ENCODE measurements at places on chromosomes 4 and X.

DNA sequence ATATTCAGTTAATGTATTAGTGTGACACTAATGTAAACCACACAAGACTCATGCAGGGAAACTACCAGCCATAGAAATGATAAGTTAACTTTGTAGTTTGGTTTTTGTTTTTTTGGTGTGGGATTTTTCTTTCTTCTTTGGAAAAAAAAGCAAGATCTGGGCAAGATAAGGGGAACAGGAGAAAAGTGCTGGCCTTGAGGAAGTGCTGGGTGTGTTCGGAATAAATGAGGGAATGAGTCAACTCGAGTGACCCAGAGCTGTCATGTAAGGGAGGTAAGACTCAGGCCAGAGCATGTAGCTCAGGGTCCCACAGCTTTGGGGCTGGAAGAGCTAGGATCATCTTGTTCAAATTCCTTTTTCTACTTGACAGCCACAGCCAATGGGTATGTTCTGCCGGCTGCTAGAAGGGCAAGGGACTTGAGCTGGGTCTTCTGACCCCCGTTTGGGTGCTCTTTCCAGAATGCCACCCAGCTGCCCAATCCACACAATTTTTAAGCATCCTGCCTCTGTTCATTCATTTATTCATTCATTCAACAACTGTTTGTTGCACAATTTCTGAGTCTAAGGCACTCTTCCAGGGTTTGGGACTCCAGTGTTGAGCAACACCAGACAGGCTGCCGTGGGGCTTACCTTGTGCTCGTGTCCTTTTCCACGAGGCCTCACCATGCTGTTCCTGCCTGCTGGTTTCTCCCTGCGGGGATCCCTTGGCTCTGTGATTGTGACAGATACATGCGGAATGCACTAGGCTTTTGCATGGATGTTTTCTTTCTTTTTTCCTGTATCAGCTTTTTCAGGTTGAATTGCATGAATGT is 54.5 kb downstream of the CLDN34 start:
- no peak for DNase-seq

- no peak for DNase-seq
Observed at GRCh38 chrX:116142976-116143375, 27.6 kb upstream of the AGTR2 start.

GRCh38 chr4:24489870-24490269 is 94.5 kb downstream of the DHX15 start:
- DNase-seq: no peak

- DNase-seq: no peak
Observed at GRCh38 chr4:82388405-82388804, 14.6 kb upstream of the HNRNPD start.

GRCh38 chr4:16206848-16207247 is 19.4 kb downstream of the TAPT1 start:
- DNase-seq: no peak

GRCh38 chr4:17511509-17511949 is 361 bp downstream of the QDPR start:
- DNase-seq: no peak

DNA sequence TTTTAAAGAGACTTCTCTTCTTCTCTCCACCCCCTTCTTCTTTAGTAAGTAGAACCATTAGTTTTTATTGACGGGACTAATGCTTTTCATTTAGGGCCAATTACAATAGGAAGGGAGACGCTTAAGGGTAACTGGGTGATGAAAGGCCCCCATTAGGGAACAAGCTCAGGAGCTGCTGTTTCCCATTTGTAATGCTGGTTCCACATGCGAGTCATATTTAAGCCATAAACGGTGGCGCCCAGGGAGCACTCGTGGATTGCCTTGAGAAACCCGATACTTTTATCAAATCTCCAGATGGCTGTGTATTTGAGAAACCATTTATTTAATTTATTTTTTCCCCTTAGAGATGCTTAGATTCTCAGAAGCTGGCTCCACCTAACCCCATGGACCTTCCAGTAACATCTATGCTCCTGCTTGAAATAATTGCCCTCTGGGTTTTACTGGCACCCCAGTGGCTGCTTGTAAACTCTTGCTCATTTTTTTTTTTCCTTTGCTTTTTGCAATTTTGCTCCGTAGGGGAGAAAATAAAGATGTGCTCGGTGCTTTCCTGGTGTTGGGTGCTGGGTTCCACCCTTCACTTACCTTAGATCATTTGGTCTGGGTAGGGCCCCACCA is 124.2 kb upstream of the MSX1 start:
- no peak for DNase-seq

GRCh38 chr4:76783836-76784235 is 114.1 kb downstream of the SOWAHB start:
- no peak for DNase-seq

DNA sequence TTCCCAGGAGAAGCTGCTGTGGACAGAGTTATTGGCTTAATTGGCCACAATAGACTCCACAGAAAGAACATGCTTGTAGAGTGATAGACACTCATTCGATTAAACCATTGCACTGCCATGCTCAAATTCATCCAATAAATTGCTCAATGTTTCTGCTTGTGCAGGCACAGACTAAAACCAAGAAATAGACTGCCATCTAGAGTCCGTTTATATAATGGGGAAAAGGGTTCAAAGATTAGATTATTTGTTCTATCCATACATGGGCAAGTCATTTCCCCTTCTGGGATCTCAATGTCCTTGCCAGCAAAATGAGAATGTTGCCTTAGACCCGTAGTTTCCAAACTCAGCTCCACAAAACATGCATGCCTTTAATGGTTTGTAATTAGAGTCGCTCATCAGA is 8.7 kb downstream of the SMIM10 start:
- no peak for DNase-seq

DNA sequence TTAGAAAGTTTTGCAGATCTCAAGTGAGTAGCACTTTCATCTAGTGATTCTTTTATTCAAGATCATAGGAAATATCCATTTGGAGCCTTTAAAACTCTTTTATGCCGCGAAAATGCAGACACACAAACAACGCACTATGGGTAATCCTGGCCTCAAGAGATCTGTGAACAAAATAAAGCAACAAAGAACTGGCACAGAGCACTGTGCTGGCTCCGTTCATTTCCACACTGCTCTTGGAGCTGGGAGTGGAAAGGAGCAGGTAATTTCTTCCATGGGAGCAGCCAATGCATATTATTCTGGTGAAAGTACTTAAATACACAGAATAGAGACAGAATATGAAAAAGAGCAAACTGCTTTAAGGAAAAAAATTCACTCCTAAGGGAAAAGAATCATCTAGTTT is 172.7 kb upstream of the FRG1 start:
- no peak for DNase-seq

GRCh38 chr4:133584714-133585113 is 435.6 kb downstream of the PCDH10 start:
- DNase-seq: no peak

GRCh38 chr4:55879224-55879623 is 25.8 kb downstream of the EXOC1 start:
- DNase-seq: no peak

DNA sequence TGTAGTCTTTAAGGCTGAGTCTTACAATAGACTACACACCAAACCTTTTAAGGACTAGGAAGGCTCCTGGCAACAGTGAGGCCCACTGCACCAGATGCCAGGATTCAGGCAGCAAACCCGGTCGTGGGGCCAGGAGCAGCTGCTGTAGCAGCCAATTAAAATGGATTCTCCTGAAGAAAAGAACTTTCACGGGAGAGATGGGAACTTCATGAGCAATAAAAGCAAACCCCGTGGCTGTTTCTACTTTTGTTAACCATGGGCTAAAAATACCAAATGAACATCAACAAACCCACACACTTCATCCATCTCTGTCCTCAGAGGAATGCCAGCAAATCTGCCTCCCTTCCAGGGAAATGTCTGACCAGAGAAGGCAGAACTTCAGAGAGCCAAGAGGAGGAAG is 101.4 kb downstream of the BTC start:
- DNase-seq: no peak

DNA sequence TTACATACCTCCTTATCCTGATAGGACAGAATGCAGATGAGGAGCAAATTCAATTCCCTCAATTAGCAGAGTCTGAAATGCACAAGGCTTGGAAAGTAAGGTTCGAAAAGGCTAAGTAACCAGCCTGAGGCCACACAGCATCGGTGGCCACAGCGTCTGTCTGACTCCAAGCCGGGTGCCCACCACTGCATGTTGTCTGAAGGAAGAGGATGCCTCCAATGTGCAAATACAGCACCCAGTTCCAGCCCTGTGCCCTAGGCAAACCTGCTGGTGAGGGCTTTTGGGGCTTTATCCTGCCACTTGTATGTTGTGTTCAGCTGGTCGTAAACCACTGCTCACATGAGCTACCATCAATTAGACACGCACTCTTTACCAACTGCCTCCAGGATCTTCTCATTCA is 48.6 kb upstream of the PPP2R2C start:
- no peak for DNase-seq

- no peak for DNase-seq
Observed at GRCh38 chr4:152735906-152736305, 43.6 kb downstream of the TIGD4 start.

- DNase-seq: no peak
Observed at GRCh38 chrX:8849458-8849857, 48.3 kb upstream of the FAM9A start.

DNA sequence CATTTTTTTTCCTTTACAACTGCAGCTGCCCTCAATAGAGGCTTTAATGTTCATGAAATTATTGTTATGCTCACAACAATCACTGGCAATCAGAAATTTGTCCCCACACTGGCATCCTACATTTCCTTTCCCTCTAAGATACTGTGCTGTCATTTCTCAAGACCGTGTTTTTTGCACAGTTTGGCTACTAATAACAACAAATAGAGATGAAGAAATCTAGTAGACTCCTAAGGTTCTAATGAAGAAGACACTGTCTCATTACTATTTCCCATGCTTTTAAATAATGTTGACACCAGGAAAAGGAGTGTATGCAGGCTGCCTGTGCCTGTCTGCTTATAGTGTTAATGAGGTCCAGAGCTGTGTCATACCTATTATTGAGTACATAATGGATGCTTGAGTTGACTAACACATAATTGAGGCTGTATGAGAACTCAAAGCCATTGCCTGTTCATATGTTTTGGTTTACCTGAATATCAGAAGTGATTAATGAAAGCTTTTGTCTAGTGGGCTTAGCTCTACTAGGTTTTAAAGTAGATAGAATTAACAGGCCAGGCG is 1.5 kb upstream of the EIF4E start:
- DNase-seq: no peak

- DNase-seq: no peak
Observed at GRCh38 chrX:38662640-38663039, 101.3 kb downstream of the TSPAN7 start.

DNA sequence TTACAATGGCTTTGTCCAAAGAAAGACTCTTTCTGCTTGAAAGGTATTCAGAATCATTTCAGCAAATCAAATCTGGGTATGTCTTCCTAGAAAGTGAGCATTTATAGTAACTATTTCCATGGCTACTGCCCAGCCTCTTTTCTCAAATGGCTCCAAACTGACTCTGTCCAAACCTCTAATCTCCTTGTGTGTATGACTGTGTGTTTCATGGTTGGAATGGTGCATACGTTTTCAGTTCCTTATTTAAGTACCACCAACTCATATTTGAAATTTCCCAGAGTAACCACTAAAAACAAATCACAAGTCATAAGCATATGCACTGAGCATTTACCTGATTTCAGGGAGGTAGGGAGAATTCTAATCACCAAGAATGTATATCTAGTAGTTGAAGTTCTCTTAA is 106.0 kb downstream of the TMEM144 start:
- DNase-seq: no peak

DNA sequence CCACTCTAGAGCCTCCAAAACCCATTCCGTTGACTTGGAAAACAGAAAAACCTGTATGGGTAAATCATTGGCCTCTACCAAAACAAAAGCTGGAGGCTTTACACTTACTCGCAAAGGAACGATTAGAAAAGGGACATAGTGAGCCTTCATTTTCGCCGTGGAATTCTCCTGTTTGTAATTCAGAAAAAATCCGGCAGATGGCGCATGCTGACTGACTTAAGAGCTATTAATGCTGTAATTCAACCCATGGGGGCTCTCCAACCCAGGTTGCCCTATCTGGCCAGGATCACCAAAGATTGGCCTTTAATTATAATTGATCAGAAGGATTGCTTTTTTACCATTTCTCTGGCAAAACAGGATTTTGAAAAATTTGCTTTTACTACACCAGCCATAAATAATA is 60.8 kb downstream of the ZNF732 start:
- peak; percentile 36 for DNase-seq

DNA sequence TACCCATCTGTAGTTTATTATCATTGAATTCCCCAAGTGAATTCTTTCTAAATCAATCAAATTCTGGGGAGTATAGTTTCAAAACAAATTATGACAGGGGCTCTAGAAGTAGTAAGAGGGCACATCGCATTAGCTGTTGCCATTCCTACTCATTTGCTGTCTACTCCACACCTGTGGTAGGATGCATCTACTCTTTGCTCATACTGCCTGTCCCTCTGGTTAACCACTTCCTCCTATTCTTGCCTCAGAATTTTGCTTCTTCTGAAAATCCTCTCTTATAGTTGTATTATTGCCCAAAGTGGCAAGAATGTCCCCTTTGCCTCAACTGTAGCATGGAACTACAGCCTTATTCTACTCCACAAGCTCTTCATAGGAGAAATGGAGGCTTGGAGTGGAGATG is 12.7 kb upstream of the DGKK start:
- no peak for DNase-seq

GRCh38 chr4:1011022-1011665 is at the start of gene FGFRL1:
FGFRL1 (plus strand) TSS chr4:1011626; CDS start chr4:1012486, 860 bp downstream.
- DNase-seq: no peak

DNA sequence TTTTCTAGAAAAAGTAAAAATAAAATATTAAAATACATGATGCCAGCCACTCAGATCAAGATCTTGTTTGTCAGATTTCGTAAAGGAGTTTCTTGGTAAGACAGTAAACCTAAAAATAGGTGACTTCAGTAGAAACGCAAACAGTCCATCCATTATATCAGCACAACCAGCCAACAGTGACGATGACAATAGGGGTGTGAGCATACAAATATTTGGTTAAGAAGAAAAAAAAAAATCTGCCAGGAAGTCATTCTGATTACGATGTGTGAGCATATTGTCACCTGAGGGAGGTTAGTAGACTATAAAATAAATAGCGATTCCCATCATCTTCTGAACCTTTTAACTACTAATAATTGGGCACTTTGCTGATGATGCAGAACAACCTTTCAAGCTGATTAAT is 37.6 kb downstream of the SLC7A11 start:
- no peak for DNase-seq

GRCh38 chr4:152939621-152940020 is 3.5 kb downstream of the FHDC1 start:
- no peak for DNase-seq

DNA sequence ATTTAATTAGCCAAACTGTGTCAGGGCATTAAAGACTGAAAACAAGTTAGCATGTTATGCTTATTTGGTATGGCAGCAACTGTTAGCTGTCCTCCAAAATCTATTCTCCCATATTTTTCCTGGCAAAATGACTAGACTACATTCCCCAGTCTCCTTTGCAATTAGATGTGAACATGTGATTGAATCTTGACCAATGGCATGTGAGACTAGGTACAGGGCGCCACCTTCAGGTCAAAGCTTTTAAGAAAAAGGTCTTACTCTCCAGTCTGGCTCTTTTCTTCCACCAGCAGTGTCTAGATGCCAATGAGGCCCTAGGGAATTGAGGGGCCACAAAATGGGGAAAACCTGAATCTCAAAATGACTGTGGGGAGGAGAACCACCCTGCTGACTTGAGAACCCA is 408.2 kb downstream of the SMARCA1 start:
- DNase-seq: no peak

GRCh38 chr4:55947912-55948725 is 626 bp upstream of the CEP135 start:
- no peak for DNase-seq

GRCh38 chr4:78018271-78019049 is 38.7 kb upstream of the FRAS1 start:
- DNase-seq: no peak
